Left ventricle myocardium superior (tissue), 1 donor: ENCODE measurements at places on chromosomes 3 and 15. TPM values are rescaled to one million over a fixed set of nuclear protein-coding genes. Genes with fewer than 3 reads are reported as not detected.

DNA sequence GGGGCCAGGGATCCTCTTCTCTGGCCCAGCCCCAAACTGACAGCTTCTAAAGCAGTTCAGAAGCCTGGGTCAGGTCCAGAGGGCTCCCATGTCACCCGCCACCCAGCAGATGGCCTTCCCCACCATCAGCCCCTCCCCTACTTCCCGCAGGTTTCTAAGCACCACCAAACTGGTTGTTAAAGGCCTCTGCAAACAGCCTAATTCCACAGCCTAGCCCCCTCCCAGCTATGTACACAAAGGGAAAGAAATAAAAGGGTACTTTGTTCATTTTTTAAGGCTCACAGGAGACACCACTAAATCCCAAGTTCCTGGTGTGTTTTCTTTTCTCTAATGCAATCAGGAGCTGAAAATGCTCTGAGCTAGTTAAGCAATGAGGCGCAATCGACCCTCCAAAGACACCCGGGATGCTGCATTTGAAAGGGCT is 30.6 kb downstream of the PLCH1 start:
- DNase-seq = no peak

- peak; percentile 93 for DNase-seq
Measured at GRCh38 chr15:73982222-73982962, 9.7 kb downstream of the STOML1 start.

DNA sequence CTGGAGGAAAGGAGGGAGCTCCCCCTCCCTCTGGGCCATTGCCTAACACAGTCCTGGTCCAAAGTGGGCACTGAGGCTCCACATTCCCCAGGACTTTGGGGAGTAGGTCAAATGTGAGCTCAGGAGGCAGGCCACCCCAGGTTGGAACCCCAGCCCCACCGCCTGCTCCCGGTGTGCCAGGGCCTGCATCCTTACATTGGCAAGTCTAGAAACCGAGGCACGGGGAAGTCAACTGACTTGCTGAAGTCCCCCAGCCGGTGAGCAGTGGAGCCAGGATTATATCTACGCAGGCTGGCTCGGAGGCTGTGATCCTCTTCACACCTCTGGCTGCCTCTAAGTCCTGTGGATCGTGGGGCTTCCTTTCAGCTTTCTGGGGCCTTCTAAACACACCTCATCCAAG is 48.7 kb downstream of the RHCG start:
- DNase-seq = no peak

DNA sequence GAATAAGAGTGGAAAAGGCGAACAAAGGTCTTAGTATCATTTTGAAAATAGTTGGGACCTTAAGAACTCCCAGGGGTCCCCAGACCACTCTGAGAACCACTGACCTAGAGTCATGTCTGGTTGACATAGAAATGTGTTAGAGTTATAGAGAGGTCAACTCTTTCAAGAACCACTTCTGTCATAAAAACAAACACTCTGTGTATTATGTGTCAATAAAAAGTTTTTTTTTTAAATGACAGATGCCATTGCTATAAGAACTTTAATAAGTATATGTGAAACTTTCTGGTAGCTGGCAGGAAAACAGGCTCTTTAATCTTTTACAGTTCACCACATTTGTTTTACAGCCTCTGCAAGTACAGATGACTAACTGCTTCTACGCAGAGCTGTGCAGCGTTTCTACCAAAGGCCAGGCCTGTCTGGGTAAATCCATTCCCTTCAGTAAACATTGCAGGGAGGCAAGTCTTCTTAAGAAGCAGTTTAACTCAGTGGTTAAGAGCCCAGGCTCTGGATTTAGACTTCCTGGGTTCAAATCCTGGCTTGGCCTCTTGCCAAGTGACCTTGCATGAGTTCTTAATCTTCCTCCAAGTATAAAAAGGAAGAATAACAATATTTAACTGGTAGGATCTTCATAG is 56.6 kb downstream of the RFTN1 start:
- no peak for DNase-seq

DNA sequence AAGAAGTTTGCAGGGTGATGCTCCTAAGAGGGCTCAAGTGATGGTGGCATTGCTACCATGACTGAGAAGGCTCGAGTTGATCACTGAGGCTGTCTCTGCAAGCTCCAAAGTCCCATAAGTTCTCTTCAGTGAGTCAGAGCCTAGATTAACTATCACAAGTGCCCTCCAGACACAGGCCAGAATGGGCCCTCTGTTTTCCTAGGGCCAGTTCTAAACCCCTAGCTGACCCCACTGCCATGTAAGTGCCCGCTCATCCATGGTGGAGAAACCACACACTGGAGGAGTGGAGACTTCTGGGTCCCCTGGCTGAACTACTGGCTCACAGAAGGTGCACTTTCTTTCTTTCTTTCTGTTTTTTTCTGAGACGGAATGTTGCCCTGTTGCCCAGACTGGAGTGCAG is 87.6 kb upstream of the WNT5A start:
- no peak for DNase-seq

GRCh38 chr15:80732818-80733217 is 37.7 kb downstream of the ABHD17C start:
- DNase-seq = no peak

- no peak for DNase-seq
Measured at GRCh38 chr3:143433787-143434378, 314.3 kb downstream of the CHST2 start.

DNA sequence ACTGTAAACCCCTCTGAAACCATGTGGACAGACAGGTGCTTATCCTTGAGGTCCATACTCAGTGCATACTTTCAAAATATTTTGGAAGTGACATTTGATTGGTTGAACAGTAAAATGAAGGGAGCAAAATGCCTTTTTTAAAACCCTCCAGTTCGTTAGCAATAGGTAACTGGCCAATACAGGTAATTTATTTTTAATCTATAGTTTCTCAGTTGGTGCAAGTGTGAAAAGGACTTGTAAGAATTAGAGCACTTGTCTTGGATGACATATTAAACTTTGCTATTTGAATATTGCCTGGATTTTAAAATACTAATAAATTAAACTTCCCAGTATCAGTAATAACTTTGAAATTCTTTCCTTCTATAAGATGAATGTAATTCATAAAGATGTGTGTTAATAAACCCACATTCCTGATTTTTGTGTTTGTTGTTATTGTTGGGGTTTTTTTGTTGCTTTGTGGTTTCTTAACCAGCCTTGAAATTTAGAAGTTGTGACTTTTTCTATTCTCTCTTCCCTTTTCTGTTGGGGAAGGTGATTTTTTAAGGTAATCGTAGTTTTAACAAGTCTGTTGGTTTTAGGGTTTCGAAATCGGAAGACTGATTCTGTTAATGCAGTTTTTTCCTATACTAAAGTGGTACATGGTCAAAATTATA is 90.0 kb downstream of the STT3B start:
- DNase-seq = no peak

DNA sequence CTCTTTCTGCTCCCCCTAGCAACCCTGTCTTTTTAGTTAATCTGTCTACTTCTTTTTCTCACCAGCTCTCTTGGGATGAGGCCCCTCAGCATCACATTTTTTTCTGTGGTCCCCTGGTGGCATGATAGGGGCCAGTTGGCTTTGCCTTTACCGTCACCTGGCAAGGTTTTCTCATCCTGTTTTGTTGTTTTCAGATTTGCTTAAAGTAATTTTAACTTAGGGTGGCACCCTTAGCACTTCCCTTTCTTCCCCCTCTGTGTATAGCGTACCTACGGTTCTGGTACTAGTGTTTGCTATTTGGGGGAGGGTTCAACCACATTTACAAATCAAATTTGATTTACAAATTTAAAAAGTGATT is 35.6 kb downstream of the PDCD6IP start:
- no peak for DNase-seq

- no peak for DNase-seq
Measured at GRCh38 chr15:73631915-73632669, 1.1 kb downstream of the NPTN start.

- no peak for DNase-seq
Measured at GRCh38 chr3:81214631-81215030, 546.8 kb downstream of the GBE1 start.

DNA sequence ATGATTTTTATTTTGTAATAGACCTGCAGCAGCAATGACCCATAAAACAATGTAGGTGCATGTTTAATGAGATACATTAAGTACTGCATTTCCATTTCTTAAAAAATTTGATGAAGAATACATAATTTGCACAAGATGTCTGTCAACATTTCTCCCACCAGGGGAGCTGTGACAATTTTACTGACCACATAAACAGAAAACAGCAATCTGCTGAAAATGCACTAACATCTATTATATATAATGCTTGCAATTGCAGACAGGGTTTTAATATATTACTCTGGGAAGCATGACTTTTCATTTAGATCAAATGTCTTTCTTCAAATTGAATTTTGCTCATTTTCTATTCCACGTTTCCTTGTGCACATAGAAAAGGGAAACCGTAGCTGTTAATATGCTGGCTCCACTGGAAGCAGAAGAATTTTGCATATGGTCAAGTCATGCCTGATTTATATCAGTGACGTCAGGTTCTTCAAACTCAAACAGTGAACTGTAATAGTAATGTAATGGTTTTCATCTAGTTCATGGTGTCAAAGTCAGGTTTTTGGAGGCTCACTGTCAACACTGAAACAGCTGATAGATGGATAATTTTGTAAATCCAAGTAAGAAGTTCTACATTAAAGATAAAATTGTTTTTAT is 79.8 kb upstream of the IGF1R start:
- DNase-seq = no peak

GRCh38 chr3:65558826-65559225 is 479.9 kb downstream of the MAGI1 start:
- no peak for DNase-seq

GRCh38 chr15:39931615-39932014 is 2.3 kb upstream of the EIF2AK4 start:
- no peak for DNase-seq

Gene AMT
- total RNA-seq = 30.5 TPM

Gene CELF6
- 1.5 TPM for total RNA-seq

Gene LRRC28
- 24.4 TPM for total RNA-seq

Gene PP2D1
- total RNA-seq = not detected

Gene CX3CR1
- 1.7 TPM for total RNA-seq

Gene SLC35A5
- total RNA-seq = 14.7 TPM

Gene MITF
- 69.4 TPM for total RNA-seq
